CD4-positive, alpha-beta T cell treated with Interferon gamma for 1 hour (primary cell): ENCODE measurements at places on chromosomes 1 and 21.

DNA sequence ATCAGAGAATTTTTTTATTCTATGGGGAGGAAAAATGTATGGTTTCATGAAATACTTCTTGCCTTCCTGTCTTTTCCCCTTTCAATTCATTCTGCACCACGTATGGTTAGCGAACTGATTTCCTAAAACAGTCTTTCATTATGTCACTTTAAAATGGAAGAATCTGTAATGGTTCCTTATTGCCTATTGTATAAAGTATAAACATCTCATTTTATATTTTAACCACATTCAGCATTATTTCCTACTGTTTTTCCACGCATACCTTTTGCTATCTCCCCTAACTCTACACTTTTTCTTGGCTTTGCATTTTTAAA is 232.3 kb upstream of the B3GALT2 start:
- no peak for DNase-seq

- DNase-seq: no peak
These were observed 57.2 kb upstream of the LRRN2 start for GRCh38 chr1:204742676-204743251.

DNA sequence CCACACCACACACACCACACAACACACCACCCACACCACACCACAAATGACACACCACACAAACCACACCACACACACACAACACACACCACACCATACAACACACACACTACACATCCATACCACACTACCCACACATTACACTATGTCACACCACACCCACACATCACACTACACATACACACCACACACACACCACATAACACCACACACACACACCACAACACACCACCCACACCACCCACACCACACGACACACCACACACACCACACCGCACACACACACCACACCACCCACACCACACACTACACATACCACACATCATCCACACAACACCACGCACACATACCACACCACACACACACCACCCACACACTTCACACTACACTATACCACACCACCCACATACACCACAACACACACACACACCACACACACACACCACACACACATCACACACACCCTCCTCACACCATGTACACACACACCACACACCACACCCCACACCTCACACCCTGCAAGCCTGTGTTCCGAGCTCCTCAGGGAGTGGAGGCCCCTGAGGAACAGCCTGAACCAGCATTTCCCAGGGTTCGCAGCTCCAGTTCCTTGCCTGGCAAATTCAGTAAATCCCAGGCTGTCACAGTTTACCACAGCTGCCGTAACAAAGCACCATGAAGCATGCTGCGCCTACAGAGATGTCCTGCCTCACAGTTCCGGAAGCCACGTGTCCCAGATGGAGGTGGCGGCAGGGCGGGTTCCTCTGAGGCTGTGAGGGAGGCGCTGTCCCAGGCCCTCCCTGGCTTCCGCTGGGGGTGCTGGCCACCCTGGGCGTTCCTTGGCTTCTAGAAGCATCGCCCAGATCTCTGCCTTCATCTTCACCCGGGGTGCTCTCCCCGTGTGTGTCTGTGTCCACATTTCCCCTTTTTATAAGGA is 69.8 kb upstream of the ATP5PO start:
- DNase-seq: no peak

GRCh38 chr1:162497104-162497722 is 405 bp upstream of the UHMK1 start:
- DNase-seq: no peak
